Midbrain (tissue), 1 donor: ENCODE measurements at places on chromosomes 12 and 14.

- no peak for DNase-seq
Measured at GRCh38 chr14:22097586-22098292, 424.1 kb upstream of the OR4E1 start.

GRCh38 chr12:126447346-126447745 is 1382.1 kb downstream of the AACS start:
- no peak for DNase-seq

DNA sequence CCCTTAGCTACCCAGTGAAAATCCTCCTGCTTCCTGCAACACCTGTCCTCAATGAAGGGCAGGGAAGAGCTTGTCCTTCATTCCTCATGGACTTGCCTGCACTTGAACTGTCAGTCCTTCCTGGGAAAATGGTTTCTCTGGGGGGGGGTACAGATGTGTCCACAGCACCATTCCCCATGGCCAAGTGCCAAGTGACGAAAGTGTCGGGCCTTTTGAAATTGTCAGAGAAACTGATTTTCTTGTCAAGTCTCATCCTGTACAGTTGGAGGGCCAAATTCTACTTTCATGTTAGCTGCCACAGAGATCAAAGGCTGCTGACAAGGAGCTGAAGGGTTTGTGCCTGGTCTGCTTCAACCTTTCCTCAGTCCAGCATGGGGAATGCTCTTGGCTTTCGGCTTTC is 179.5 kb upstream of the PARP11 start:
- no peak for DNase-seq

GRCh38 chr14:61388173-61388975 is 67.0 kb downstream of the PRKCH start:
- DNase-seq = no peak

DNA sequence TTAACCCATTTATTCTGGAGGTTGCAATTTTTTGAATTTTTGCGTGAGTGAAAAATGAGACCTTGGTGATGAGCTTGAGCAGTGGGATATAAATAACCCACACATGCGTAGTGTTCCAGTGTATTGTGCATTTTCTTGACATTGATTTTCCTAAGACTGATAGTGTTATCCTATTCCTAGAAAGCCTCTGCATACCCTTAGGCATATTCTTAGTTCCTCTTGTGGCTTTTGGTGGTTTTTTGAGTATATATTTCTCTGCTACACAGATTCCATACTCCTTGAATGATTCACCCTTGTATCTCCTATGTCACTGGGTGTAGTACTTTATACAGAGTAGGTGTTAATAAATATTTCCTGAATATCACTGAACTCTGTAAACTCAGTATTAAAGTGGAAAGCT is 363.4 kb upstream of the PDE3A start:
- DNase-seq = no peak

GRCh38 chr12:49027846-49028555 is 9.4 kb upstream of the PRKAG1 start:
- no peak for DNase-seq

DNA sequence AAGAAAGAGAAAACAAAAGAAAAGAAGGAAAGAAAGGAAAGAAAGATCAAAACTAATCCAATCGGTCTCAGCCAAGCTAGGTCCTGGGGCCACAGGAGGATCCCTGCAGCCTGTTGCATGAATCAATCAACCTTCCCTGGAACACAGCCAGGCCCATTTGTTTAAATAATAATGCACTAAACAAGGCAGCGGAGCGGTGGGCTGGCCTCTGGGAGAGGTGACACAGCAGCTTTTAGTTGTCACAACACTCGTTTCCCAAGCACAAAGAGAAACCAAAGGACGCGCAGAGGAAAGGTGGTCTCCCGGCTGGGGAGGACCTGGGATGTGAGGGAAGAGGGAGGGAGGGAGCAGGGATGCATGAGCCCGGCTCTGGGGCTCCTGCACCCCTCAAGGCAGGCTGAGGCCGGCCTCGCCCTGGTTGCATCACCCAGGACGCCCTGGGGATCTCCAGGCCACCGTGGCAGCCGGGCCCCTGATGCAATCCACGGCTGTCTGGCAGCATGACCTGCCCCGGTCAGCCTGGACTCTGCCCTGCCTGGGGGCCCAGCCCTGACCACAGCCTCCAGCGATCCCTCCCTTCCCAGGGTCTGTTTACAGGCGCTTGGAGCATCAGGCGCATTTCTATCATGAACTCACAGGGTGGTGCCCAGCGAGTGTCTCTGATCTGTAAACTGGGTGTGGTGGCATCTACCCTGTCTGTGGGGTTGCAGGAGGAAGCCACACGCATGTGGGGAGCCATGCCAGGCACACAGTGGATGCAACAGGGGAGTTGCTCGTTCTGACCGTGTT is 32.5 kb downstream of the MMP17 start:
- DNase-seq = no peak

GRCh38 chr12:114397978-114398881 is 7.7 kb downstream of the TBX5 start:
- DNase-seq = no peak

GRCh38 chr12:64652346-64652745 is 42.1 kb downstream of the RASSF3 start:
- no peak for DNase-seq

- DNase-seq = no peak
Measured at GRCh38 chr14:71050227-71050823, 143.1 kb downstream of the PCNX1 start.

DNA sequence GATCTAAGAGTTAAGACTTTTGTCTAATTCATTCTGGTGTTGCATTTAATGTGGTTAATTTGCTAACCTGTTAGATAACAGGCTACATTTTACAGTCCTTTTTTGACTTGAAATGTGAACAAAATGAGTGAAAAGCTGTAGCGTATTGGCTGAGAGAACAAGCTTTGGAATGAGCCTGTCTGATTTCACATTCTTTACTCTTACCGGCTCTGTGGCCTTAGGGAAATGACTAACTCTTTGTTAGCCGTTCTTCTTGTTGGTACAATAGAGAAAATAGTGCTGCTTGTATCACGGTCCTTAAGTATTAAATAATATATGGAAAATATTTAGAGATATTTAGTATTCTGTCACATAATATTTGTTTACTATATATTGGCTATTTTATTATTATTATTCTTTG is 1.9 kb downstream of the MNAT1 start:
- DNase-seq = peak; percentile 0

DNA sequence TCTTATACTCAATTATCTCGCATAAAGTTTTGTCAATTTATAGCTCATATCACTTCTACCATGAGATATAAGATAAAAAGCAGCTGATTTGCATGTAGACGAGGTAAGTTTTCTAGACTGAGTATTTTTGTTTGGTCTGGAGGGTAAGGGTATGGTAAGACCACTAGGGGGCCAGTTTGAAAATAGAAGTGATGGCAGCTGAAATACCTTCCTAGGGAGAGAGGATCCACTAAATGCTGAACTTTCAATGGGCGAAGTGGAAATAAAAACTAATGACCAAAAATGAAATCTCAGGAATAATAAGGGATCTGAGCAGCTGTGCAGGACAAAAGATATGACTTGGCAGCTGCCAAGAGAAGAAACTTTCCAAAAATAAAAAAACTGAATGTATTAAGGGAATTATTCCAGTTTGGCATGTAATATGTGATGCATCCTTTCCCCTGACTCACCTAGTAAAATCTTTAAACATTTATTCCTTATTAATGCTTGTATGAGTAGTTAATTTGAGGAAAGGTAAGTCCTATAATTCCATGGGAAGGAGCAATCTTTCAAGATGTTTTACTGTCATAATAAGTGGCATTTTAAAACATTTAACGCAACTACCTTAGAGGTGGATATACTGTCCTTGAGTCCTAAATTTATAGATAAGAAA is 754.5 kb downstream of the C12orf50 start:
- DNase-seq = peak; percentile 6

DNA sequence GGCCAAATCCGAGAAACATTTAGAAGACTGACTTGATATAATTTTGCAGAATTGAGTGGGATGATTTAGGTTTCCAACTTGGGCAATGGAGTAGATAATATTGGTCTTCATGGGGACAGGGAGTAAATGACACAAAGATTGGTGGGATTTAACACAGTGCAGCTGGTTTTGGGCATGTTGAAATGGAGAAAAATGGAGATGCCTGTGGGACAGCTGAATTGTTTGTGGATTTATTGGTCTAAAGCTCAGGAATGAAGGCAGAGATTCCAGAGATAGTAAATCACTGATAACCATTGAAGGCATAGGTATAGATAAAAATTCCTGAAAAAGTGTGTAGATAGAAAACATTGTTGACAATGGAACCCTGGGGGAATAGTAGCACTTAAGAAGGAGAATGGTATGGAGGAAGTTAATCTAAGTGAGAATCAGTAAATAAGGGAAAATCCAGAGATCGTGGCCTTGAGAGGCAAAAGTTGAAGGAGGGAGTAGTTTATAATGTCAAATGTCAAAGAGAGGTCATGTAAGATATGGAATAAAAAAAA is 120.9 kb upstream of the ATP2B1 start:
- DNase-seq = no peak

DNA sequence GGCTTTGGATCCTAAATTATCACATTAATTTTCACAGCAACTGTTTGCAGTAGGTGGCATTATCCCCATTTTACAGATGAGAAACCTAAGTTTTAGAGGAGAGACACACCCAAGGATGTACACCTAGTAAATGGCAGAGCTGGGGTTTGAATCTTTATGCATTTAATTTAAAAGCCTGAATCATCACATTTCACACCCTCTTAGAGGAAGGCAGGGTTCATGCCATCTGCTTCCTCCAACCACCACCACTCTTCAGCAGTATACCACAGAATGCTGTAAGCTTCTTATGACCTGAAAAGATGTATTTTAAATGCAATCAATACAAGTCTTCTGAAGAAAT is 90.3 kb downstream of the CRADD start:
- DNase-seq = no peak

DNA sequence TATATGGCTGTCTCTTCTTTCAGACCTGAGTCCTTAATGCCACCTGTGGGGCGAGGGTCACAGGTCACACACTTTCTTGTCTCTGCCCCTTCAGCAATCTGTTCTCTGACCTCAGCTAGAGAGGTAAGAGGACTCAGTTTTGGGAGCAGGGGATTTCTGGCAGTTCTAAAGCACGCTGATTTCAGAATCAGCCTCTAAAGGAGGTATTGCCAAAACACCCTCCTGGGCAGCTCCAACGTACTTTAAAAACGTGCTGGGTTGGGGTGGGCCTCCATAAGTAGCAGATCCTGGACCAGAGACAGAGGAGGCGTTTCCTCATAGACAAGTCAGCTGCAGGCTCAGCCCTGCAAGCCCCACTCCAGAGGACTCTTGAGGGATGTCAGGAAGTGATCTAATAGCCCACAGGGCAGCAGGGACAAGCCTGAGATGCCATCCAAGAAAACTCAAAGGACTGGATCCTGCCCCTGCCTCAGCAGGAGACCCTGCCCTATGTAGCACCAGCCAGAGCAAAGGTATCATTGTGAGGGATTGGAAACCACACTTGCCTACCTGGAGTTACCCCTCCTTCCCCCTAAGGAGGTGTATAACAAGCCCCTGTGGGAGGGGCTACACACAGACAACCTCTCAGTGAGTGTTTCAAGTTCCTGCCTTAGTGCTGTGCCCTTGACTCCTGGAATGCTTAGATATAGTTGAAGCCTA is 8.5 kb downstream of the CTDSP2 start:
- no peak for DNase-seq

GRCh38 chr12:16228067-16228466 is 49.4 kb downstream of the SLC15A5 start:
- DNase-seq = no peak

DNA sequence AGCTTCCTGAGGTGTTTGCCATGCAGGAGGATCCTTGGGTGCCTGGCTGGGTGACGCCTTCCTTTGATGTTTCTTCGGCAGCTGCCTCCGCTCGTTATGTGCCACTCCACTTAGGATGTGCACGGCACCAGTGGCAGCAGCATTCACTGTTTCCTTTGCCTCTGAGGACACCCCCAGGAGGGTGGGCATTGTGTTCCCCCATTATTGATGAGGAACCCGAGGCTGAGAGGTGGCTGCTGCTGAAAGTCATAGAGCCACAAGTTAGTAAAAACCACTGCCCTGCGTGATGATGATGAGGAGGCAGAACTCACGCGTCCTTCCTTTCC is 41.2 kb downstream of the EP400 start:
- no peak for DNase-seq

GRCh38 chr14:74980731-74981461 is 21.8 kb upstream of the EIF2B2 start:
- DNase-seq = no peak

DNA sequence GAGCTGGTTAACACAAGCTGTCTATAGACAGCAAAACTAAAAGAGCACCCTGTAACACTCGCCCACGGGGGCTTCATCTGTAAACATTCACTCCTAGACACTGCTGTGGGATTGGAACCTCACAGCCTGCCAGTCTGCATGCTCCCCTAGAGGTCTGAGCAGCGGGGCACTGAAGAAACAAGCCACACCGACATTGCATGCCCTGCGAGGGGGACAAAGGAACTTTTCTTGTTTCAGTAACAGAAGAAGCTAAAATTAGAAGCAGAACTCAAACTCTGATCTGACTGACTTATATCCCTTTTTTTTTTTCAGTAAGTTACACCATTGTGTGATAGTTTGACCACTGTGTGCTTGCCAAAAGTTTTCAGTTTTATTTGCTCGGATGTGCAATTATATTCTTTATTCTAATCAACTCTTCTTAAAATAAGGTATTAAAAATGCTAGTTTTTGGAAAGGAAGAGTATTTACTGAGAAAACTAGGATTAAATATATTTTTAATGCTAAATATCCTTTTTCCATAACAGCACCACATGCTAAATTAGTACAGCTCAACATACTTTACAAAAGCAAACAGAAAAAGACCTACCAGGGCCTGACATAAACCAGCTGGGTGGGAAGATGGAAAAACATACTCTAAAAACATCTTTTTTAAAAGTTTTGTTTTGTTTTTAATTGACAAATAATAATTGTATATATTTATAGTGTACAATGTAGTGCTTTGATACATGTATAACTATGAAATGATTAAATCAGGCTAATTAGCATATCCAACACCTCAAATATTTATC is 100.2 kb downstream of the EPS8 start:
- peak; percentile 63 for DNase-seq

GRCh38 chr14:105746124-105746514 is 219.7 kb downstream of the TMEM121 start:
- DNase-seq = no peak

DNA sequence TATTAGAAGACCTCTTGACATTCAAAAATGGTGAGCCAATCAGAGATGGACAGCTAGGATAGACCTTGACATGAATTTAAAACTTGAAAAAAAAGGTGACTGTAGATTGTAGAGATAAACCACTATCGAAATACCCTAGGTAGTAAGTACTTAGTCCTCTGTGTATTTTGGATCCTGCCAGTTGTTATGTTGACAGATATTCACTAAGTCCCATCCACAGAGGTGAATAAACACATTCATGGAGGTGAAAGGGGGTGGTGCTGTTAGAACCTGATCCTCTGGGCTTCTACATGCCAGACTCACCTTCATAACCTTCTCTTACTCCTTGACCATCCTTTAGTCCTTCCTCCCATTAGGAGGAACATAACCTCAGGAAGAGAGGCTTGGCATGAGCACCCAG is 72.3 kb downstream of the OTX2 start:
- DNase-seq = no peak

GRCh38 chr14:76883447-76883846 is 57.2 kb downstream of the LRRC74A start:
- no peak for DNase-seq
